ENCODE measurements at places on chromosomes 13 and 19.

DNA sequence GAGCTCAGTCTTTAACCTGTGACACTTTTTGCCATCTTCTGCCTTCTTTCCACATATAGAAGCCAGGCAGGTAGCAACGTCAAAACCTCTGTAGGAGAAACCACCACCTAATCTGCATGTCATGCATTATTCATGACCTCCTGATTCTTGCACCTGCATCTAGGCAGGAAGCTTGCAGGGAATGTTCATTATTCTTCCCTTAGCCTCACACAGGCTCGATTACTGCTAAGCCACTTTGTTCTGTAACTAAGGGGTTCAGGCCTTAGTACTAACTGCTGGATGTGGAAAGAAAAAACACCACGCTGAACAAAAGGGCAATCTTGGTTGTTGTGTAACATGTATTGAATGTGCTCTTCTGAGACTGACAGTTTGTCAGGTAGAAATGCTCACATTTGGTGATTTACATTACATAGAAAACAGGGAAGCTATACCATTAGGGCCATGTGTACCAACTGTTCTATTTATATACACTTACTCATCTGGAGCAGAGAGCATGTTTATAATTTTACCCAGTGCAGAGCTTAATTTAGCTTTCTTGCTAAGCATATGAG, 366.9 kb downstream of the KLF12 start:
- DNase-seq, result no peak

DNA sequence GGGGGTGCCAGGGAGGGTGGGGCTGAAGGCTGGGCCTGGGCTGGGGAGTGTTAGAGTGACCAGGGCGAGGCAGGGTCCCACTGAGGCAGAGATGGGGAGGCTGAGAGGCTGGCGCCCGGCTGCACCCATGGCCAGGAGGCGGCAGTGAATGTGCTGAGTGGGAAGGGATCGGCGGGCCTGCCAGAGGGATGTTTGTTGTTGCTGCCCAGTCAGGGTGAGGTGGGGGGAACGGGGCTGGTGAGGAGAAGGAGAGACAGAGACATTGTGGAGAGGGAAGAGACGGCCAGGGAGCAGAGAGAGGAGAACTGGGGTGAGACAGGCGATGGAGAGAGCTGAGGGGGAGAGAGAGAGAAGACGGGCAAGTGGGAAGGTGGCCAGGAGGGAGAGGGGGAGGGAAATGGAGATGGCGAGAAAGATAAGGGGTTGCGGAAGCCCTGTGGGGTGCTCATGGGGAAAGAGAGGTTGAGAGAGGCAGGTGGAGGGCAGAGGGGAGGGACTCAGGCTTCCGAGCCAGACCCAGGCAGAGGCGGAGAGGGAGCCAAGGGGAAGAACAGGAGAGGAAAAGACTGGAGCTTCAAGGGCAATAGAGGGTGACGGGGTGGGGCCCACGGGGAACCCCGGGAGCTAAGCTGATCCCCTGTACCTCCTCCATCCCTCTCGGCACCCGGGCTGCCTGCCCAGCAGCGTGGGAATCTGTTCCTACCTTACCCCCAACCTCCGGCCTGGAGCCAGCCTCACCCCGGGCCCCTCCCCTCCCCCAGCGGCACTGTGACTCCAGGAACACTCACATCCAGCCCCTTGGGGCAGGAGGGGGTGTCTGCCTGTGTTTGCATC, 690 bp upstream of the B3GNT8 start:
- DNase-seq, result peak; percentile 40

GRCh38 chr13:34346626-34347025, 528.7 kb downstream of the RFC3 start:
- DNase-seq, result no peak

GRCh38 chr13:79673310-79673992, 192.5 kb downstream of the NDFIP2 start:
- DNase-seq, result no peak

DNA sequence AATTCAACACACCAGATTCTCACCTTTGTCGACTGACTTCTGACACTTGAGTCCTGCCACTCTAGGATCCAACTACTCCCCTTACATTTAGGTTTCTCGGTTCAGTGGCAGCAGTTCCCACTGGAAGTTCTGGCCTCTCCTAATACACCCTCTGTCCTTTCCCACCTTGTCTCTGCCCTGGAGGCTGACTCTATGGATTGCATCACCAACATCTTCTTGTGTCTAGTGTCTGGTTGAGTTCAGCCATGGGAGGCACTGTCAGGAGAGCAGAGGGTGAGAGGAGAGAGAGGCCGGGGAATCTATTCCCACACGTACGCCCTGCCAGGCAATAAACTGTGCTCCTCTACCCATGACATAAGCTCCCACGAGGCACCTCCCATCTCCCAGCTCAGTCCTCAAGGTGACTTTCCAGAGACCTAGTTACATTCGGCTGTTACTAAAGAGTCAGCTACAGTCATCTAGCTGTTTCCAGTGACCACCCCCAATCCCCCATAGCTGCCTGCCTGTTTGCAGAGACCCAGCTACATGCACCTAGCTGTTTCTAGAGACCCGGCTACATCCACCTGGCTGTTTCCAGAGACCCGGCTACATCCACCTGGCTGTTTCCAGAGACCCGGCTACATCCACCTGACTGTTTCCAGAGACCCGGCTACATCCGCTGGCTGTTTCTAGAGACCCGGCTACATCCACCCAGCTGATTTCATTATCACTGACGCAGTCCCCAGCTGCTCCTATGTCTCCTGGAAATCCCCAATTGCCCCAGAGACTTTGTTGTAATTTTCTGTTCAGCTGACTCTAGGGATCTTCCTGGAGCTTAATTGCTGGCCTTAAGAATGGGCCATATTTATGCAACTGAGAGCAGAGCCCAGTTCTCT, 8.1 kb upstream of the LILRB4 start:
- no peak for DNase-seq

- DNase-seq, result no peak
These were observed 4.0 kb downstream of the SELENOV start for GRCh38 chr19:39518975-39519374.

GRCh38 chr19:15680478-15681322, 7.8 kb downstream of the CYP4F12 start:
- no peak for DNase-seq

DNA sequence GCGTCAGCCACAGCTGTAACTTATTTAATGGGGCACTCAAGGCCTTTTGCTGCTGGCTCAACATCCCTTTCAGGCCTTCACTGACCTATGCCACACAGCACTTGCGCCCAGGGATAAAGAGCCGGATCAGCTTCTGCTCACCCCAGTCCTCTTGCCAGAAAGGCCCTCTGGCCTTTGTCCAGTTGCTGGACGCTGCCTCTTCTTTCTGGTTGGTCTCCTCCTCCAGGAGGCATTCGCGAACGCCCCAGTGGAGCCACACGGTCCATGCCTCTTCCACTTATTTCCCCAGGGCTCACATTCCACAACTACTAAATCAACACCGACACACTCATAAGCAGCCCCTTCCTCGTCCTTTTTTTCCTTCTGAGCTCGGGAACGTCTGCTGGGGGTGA, 3.7 kb upstream of the ZNF329 start:
- peak; percentile 11 for DNase-seq

- no peak for DNase-seq
These were observed 15.3 kb upstream of the CDC16 start for GRCh38 chr13:114219392-114219791.

- DNase-seq, result peak; percentile 57
These were observed 743 bp downstream of the ACTL9 start for GRCh38 chr19:8697671-8698432.

GRCh38 chr19:3357992-3358688, 8.2 kb upstream of the NFIC start:
- DNase-seq, result peak; percentile 18

GRCh38 chr13:110442930-110443621, 118.4 kb downstream of the RAB20 start:
- DNase-seq, result no peak

- no peak for DNase-seq
These were observed 30.2 kb upstream of the CCNE1 start for GRCh38 chr19:29781386-29782259.

- DNase-seq, result peak; percentile 28
These were observed 850 bp downstream of the MTMR6 start for GRCh38 chr13:25286308-25286968.

DNA sequence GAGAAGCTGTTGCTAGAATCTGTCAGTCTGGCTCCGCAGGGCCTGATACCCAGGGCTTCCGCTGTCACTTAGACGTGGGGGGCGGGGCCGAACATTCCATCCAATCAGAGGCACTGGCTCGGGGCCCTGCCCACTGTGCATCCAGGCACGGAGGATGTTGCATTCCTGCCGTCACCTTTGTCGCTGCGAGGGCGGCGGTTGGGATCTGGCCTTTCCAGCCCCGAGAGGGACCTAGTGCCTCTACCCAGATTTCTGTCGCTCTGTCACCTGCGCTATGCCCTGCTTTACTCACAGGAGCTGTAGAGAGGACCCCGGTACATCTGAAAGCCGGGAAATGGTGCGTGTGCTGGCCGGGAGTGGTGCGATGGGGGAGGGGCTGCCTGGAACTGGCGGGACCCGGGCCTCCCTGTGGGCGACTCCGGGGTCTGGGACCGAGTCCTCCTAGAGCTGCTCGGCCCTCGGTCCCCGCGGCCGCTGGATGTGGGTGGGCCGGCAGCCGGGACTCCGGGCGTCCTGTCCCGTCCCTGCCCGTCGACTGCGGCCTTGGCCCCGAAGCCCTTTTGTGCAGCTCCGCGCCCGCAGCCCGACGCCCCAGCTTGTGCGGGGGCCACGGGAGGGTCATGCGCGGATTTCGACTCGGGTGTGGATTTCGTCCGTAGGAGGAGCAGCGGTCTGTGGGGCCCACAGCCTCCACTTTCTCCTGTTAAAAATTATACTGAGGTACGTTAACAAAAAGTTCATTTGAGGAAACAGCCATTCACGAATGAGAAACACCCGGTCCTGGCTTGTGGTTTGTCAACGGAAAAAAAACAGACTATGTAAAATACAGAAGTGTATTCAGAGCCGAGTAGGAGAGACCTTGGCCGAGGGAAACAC, at the start of gene ZNF439:
ZNF439 (plus strand) TSS at position 133 of the 876 bp plus-strand sequence; CDS start at position 275, 142 bp downstream.
- peak; percentile 93 for DNase-seq

DNA sequence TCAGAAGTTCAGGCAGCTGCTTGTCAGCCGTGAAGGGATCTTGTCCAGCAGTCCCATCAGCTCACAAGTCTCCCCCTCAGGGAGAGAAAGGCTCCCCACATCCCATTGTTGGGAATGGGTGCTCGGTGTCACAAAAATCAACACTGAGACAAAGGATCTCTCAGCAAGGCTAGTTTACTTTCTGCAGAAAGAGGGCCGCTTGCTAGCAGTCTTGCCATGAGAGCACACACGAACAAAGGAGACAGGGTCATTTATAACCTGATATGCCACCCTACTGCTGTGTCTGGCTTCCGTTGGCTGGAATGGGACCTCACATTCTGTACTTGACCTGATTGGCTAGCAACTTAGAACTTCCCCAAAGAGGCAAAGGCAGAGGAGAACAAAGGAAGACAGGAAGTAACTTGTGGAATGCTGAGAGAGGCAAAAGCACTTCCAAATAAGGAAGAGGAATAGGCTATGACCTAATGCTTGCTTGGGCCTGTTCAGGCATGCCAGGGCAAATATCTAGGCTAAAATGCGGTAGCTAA, 8.7 kb upstream of the IGFL3 start:
- no peak for DNase-seq

- no peak for DNase-seq
These were observed 799 bp upstream of the C1QTNF9B start for GRCh38 chr13:23898101-23898500.

GRCh38 chr19:55116232-55116858, 1.1 kb downstream of the PPP1R12C start:
- DNase-seq, result peak; percentile 66

DNA sequence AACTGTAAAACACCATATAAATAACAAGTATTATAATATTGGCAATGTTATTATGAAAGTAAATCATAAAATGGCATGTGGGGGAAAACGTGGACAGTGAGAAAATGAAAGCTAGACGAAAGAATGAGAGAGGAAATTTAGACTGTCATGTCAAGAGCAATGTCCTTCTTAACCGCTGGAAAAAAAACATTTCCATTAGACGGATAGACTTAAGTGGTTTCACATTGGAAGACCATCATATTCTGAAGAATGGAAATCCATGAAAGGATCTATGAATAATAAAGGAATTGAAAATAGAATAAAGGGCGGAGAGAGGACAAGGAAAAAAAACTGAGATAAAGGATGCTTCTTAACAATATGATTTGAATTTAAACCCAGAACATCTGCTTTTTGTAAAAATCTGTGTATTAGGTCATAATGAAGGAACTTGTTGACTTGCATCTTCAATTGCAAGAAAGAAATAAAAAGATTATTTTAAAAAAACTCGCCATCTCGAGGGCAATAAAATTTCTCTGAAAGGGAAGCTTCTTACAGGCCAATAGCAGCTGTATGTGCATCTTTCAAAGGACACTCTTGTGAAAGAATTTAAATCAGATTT, 90.6 kb downstream of the SPRY2 start:
- DNase-seq, result no peak

GRCh38 chr19:6963937-6964336, 57.3 kb downstream of the MBD3L2B start:
- peak; percentile 50 for DNase-seq

DNA sequence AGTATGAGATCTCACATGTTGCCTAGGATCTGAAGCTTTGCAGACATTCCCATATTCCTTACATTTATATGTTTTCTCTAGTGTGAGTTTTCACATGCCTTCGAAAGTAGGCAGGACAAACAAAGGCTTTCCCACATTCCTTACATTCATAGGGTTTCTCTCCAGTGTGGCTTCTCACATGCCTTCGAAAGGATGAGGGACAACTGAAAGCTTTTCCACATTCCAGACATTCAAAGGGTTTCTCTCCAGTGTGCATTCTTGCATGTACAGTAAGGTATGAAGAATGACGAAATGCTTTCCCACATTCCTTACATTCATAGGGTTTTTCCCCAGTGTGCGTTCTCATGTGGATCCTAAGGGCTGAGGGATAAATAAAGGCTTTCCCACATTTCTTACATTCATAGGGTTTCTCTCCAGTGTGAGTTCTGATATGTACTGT, 14.2 kb downstream of the ZNF699 start:
- DNase-seq, result no peak

DNA sequence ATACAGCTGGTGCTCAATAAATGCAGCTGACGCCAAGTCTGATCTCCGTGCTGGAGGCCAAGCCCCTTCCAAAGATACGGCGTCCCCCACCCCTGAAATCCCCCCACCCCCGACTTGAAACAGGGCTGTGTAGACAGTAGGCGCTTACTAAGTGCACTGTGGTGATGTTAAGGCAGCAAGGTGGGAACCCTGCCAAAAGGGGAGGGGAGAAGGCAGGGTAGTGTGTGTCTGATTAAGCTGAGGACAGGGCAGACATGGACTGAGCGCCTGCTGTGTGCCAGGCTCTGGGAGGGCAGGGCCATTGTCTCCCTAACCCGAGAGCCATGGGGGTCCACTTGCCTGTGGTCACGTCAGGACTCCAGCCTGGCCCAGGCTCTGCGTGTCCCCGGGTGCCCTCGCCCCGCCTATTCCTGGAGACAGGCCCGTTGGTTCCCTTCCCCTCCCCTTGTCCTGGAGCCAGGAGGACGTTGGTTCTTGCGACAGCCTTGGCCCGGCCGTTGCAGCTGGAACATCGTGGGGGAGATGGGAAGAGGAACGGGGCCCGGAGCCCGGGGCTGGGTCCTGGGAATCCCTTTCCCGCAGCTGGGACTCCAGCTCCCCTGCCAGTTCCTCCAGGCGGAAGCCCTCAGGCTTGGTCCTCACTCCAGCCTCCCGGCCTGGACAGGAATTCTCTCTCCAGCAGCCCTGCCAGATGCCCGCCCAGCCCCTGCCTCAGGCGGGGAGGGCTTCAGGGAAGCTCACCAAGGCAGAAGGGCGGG, 1.7 kb upstream of the ELANE start:
- no peak for DNase-seq

Measured in stimulated activated naive CD8-positive, alpha-beta T cell treated with anti-CD3 and anti-CD28 coated beads, Interleukin-15, Interleukin-2, amounts not matched to agents 100 U/mL and 50 U/mL, for 24 hours (primary cell).